ENCODE measurements at places on chromosomes 4 and X.

DNA sequence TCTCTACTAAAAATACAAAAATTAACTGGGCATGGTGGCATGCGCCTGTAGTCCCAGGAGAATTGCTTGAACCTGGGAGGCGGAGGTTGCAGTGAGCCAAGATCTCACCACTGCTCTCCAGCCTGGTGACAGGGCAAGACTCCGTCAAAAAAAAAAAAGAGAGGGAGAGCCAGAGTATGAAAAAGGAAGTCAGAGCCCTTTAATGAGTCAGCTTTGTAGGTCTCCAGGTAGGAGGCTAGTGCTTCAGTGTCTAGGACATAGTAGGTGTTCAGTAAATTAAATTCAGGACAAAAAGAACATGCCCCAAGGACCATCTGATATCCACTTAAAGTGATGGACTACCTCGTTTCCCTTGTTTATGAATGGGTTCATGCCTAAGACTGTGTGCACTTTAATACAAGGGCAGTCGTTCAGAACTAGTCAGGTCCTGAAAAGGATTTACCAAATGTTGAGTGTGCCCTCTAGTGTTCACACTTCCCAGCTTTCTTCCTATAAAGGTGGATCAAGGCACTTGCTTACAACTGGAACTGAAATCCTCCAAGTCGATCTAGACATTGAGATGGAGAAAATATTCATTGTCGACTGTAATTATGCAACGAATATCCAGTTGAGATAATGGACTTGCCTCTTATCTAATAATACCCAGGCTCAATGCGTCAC, 29.0 kb downstream of the F9 start:
- peak; percentile 45 for DNase-seq

GRCh38 chr4:8721621-8722020, 129.1 kb downstream of the CPZ start:
- no peak for DNase-seq

GRCh38 chrX:133999031-133999705, 13.8 kb upstream of the GPC3 start:
- DNase-seq, result no peak

DNA sequence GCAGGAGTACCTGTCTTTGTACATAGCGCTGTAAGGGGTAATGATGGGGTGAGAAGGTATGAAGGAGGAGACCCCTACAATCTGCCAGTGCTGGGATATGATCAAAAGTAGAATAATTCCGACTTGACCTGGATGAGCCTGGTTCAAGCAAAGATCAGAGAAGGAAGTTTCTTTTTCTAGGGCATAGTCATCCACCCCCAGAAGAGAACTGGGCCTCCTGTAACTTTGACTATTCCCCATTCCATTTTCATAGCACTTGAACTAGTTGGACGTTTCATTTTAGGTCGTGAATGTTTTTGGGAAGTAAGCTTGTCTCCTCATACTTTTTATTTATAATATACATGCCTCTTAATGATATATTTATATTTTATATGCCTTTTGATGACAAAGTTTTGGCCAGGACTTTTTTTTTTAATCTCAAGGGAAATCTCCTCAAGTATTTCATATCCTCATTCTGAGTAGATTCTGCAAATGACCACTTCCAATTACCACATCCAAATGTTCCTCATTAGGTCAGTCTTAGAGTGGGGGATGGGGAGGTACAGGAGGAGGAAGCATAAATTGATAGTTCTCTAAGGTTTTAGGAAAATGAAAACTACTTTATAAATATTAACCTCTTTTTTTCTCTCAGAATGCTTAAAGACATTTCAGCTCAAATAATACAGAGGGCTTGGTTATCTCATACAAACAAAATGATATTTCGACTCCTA, 3.5 kb downstream of the CXorf58 start:
- DNase-seq, result no peak
